T-cell (primary cell): ENCODE measurements at places on chromosomes 11 and 22. TPM values are rescaled to one million over a fixed set of nuclear protein-coding genes. Genes with fewer than 3 reads are reported as not detected.

Gene OR51B2
- total RNA-seq, result not detected

- H3K27ac ChIP-seq, result no peak overlapping the region
- DNase-seq, result no peak
- no peaks in the 10 kb centered on the region for H3K36me3 ChIP-seq
- no peak overlapping the region for H3K4me3 ChIP-seq
- no peaks in the 10 kb centered on the region for H3K27me3 ChIP-seq
Observed at GRCh38 chr11:93532281-93532789, 10.9 kb downstream of the SMCO4 start.

DNA sequence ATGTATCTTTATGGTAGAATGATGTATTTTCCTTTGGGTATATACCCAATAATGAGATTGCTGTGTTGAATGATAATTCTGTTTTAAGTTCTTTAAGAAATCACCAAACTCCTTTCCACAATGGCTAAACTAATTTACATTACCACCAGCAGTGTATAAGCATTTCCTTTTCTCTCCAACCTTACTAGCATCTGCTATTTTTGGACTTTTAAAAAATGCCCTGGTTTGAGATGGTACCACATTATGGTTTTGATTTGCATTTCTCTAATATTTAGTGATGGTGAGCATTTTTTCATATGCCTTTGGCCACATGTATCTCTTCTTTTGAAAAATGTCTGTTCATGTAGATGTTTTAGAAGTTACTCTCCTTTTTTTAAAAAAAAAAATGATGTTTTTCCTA, 142.0 kb downstream of the METTL15 start:
- H3K4me3 ChIP-seq, result no peak overlapping the region
- DNase-seq, result no peak
- H3K4me1 ChIP-seq, result no peaks in the 10 kb centered on the region
- no peak overlapping the region for H3K27ac ChIP-seq

DNA sequence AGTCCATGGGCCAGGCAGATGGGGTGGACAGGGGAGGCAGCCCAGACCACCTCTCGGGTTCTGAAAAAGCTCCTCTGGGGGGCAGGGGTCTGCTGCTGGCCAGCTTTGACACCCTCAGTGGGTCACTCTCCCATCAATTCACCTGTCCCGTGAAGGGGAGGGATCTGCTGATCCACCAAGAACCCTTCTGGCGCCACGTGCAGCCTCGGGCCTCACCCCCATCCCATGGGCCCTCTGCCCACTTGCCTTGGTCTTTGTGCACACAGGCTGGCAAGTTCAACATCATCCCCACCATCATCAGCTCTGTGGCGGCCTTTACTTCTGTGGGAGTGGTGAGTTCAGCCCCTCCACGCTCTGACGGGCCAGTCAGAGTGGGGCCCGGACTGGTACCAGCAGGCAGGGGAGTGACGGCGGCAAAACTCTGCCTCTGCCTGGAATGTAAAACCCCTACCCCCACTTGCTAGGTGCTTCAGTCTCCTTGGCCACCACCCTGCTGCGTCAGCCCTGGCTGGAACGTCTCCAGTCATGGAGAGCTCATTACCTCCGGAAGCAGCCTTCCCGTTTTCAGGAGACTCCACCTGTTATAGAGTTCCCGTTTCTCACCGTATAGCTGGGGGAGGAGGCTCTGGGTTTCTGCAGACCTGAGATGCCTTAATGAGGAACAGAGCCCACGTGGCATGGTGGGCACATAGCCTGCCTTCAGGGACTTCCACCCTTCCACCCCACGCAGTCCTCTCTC, 12.7 kb downstream of the PRG3 start:
- no peaks in the 10 kb centered on the region for H3K27me3 ChIP-seq
- H3K36me3 ChIP-seq, result no peaks in the 10 kb centered on the region
- H3K4me1 ChIP-seq, result no peaks in the 10 kb centered on the region
- H3K27ac ChIP-seq, result no peak overlapping the region
- no peak overlapping the region for H3K4me3 ChIP-seq
- DNase-seq, result no peak

- no peaks in the 10 kb centered on the region for H3K4me1 ChIP-seq
- H3K4me3 ChIP-seq, result no peak overlapping the region
- H3K36me3 ChIP-seq, result no peaks in the 10 kb centered on the region
- H3K27ac ChIP-seq, result no peak overlapping the region
- no peak for DNase-seq
Observed at GRCh38 chr11:117857734-117858414, 18.6 kb downstream of the FXYD6 start.

Gene KDM4E
- total RNA-seq, result not detected

Gene DTX4
- total RNA-seq, result 2.1 TPM
